ENCODE measurements at places on chromosomes 7 and 10. TPM values are rescaled to one million over a fixed set of nuclear protein-coding genes. Genes with fewer than 3 reads are reported as not detected.

GRCh38 chr10:56805022-56805421, 444.0 kb upstream of the ZWINT start:
- no peak for DNase-seq

- DNase-seq, result peak; percentile 25
Observed at GRCh38 chr7:156895024-156895780, 2.2 kb upstream of the LMBR1 start.

- DNase-seq, result no peak
Observed at GRCh38 chr10:45592926-45593325, 79.6 kb downstream of the ZFAND4 start.

- peak; percentile 98 for DNase-seq
Observed at GRCh38 chr7:20514364-20514763, 101.1 kb upstream of the ABCB5 start.

- no peak for DNase-seq
Observed at GRCh38 chr7:99929730-99930053, 272 bp upstream of the GJC3 start.

GRCh38 chr7:43015301-43015700, 83.1 kb downstream of the MRPL32 start:
- DNase-seq, result no peak

DNA sequence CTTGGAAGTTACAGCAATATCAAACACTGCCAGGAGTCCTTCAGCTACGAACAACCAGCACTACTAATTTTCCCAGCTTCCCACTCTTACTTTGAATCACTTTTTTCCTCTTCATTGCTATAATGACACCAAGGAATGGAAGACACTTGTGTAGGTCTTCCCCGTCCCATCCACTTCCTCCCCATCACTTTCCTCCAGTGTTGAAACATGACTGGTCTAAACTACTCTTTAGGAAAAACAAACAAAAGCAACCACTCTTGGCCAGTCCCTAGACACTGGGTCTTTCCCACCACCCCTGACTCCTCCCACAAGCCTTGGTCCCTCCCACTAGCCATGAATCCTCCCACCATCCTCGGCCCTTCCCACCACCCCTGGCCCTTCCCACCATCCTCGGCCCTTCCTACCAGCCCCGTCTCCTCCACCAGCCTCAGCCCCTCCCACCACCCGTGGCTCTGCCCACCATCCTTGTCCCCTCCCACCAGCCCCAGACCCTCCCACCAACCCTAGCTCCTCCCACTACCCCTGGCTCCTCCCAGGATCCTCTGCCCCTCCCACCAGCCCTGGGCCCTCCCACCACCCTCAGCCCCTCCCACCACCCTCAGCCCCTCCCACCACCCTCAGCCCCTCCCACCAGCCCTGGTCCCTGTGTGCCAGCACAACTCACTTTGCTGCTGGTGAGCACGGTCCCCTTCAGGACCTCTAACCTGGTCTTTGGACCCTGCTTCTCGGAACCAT, 68.5 kb downstream of the CXCL12 start:
- no peak for DNase-seq

GRCh38 chr7:41448104-41448503, 254.8 kb downstream of the INHBA start:
- DNase-seq, result no peak

GRCh38 chr7:100678291-100678984, 4.9 kb downstream of the GNB2 start:
- DNase-seq, result no peak

DNA sequence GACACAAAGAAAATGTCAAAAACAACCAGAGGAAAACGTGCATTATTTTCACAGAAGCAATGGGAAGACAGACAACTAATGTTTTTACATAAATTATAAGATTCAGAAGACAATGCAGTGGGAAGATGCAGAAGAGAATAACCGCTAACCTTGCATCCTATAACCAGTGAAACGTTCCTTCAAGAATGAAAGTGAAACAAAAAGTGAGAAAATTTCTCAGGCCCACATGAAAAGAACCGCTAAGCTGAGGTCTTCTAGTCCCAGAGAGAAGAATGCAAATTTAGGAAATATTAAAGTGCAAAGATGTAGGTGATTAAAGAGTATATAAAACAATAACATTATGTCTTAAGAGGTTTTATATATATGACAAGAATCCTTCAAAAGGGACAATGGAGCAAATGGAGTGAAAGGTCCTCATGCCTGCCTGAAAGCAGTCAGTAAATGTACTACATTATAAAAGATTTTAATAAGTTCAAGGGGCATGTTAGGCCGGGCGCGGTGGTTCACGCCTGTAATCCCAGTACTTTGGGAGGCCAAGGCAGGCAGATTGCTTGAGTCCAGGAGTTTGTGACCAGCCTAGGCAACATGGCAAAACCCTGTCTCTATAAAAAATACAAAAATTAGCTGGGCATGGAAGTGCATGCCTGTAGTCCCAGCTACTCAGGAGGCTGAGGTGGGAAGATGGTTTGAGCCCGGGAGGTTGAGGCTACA, 43.1 kb upstream of the DDC start:
- no peak for DNase-seq

The NUTM2E gene
- not detected for total RNA-seq

The TFEC gene
- total RNA-seq, result 7.9 TPM

All from endothelial cell of umbilical vein (primary cell).